ENCODE measurements at places on chromosomes 1 and 21. TPM values are rescaled to one million over a fixed set of nuclear protein-coding genes. Genes with fewer than 3 reads are reported as not detected.

DNA sequence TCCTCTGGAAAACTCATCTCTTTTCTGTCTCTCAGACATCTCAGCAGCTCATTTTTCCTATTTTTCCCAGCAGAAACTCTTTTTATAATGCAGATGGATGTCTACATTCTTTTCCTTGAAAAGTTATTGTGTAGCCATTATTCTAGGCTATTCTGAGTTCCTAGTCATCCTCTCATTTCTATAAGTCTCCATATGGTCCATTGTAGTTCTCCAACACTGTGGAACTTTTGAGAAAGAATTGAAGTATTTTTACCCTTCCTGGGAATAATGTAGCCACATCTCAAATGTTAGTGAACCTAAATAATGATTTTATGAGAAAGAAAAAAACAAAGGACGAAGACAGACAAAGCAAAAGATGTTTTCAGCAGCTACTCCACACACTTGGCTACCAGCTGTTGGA, 26.4 kb upstream of the GPR25 start:
- DNase-seq: no peak

The DNAJC11 gene
- polyA plus RNA-seq: 15.5 TPM

- DNase-seq: peak; percentile 88
These were observed 3.6 kb upstream of the RASSF5 start for GRCh38 chr1:206503591-206504362.

DNA sequence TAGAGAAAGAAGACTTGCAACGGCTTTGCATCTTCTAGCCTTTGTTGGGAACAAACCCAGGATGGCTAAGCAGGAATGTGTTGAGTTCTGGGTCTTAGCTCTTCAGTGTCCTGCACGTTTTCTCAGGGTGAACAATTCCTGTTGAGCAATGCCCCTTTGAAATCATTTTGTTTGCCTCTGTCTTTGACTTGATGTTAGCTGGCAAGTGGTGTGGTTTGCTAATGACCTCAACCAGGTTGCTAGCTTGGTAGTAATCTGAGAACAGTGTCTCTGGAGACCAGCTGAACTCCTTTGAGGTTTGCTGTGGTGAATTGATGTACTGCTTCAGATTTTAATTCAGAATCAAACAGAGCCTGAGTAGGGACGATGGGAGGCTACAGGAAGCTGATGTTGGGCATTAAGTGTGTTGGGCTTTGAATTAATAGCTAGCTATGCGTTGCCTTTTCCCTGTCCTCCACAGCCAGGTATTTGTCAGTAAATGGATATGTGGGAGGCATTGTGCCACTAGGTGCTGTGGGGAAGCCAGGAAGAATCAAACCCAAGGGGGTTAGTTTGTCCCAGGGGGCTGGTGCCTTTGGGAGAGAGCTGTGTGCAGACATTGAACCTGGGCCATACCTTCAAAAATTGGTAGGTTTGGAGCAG, 23.3 kb upstream of the SRSF10 start:
- no peak for DNase-seq

Measured in aorta (tissue), 5 donors.